ENCODE measurements at places on chromosomes 3 and 15.

- no peak for DNase-seq
These were observed 25.7 kb upstream of the GALNT15 start for GRCh38 chr3:16148783-16149182.

- no peak for DNase-seq
These were observed 96.1 kb downstream of the RSRC1 start for GRCh38 chr3:158205994-158206393.

GRCh38 chr15:29034151-29034550 is 148.4 kb downstream of the APBA2 start:
- DNase-seq, result no peak

DNA sequence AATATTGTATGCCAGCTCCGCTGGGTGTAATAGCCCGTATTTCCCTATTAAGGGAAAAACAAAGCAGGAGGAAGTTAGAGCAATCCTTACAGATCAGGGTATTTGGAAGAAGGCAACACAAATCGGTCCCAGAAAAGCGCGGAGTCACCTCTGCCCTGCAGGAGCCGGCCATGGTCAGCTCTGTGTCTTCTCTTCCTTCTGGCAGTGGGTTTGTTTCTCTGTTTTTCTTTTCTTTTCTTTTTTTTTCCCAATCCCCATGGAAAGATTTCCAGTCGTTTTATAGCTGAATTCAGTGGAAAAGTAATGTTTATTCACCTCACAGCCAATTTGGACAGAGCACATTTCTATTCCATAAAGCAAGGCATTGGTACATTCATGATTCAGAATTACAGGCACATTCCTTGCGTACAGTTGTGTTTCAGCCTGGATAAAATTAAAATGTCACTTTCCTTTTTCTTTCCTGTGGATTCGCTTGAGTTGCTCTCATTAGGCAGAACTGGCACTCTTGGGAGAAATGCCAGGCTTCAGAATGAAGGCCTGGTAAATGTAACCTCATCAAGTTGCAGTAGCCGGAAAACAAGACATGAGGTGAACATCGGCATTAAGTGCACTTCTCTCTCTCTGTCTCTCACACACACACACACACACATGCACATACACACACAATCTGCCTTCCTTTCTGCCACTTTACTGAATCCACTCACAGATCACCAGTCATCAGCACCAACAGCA is 204.5 kb upstream of the UBE2E1 start:
- DNase-seq, result no peak

- no peak for DNase-seq
These were observed 109.8 kb downstream of the XRN1 start for GRCh38 chr3:142337994-142338393.

GRCh38 chr3:171807806-171808205 is 2.5 kb downstream of the PLD1 start:
- DNase-seq, result no peak

- DNase-seq, result no peak
These were observed 11.5 kb downstream of the HEMK1 start for GRCh38 chr3:50580683-50581458.

DNA sequence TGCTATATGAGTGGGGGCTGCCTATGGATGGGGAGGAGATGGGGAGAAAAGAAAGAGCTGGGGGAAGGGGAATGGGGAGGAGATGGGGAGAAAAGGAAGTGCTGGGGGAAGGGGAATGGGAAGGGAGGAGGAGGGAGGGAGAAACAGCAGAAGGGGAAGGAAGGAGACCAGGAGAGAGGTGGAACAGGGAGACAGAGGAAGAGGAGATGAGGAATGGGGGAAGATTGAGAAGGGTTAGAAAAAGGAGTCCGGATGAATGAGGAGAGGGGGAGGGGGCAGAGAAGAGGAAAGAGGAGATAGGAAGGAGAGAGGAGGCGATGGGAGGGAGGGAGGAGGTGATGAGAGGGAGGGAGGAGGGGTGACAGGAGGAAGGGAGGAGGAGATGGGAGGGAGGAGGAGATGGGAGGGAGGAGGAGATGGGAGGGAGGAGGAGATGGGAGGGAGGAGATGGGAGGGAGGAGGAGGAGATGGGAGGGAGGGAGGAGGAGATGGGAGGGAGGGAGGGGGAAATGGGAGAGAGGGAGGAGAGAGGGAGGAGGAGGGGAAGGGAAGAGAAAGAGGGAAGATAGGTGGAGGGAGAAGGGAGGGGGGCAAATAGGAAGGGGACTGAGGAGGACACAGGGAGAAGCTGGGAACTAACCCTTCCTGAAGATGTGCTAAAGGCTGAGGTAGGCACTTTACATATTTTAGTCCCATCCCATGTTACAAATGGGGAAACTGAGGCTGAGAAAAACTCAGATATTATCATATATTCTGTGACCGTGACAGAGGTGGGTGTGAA is 6.6 kb upstream of the BCL2L10 start:
- no peak for DNase-seq

DNA sequence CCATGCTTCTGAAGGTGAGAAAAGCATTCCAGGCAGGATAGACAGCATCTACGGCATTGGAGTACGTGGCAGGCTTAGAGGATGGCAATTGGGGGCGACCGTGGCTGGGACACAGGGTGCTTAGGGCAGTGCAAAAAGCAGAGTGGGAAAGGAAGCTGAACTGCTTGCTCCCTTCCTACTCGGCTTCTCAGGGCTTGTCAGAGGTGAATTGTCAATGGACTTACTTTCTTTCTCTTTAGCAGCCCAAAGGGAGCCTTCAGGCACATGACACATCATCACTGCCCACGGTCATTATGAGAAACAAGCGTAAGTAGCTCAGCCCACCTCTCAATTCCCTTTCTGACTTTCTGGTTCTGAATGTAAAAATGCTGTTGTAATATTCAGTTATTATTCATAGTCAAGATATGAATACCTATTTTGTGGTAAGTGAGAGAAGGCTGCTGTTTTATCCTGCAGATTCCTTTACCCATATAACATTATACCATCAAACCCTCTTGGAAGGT is 84.3 kb downstream of the KLHL25 start:
- DNase-seq, result no peak

- no peak for DNase-seq
These were observed 1.1 kb upstream of the GPR62 start for GRCh38 chr3:51954105-51954504.

GRCh38 chr15:40358471-40359353 is 693 bp downstream of the DISP2 start:
- DNase-seq, result peak; percentile 18

DNA sequence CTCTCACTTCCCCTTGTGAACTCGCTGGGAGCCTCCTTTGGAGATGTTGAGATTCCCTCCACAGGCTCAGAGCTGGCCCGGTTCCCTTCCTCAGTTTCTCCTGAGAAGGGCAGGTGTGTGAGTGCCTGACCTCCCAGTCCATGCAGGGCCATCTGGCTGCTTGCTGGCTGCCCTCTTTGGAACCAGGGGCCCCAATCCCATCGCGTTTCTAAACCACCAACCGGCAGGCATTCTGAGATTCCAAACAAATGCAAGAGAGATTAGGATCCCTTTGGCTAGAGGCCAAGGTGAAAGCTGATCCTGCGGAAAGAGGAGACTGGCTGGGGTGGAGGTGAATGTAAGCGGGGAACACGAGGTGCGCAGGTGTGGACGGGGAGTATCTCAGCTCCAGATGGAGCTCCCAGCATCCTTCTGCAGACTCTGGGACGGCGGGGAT is 2.9 kb upstream of the PRRT3 start:
- DNase-seq, result no peak

DNA sequence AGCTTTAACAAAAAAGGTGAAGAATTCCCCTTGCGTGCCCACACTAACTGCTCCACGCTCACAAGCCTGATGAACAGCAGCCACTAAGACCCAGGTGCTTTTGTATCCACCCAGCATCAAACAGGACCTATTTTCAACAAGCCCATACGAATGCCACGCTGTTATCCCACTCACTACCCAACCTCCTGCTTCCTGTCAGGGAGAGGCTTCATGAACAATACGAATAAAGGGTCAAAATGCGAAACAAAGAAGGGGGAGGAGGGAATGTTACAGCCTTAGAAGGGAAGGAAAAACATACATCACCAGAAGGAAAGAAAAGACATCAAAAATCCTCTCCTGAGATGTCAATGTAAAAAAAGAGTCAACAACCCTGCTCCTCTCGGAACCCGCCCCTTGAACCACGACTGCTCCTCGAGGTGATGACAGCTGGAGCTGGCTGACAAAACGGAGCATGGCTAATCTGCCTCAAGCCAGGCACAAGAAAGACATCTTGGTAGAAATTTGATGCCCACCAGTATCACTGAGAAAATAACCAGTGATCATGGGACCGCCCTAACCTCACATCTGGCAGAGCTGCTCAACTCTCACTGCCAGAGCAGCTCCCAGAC is 9.7 kb downstream of the ERC2 start:
- DNase-seq, result no peak

GRCh38 chr3:37824954-37825328 is 36.7 kb upstream of the CTDSPL start:
- DNase-seq, result no peak

DNA sequence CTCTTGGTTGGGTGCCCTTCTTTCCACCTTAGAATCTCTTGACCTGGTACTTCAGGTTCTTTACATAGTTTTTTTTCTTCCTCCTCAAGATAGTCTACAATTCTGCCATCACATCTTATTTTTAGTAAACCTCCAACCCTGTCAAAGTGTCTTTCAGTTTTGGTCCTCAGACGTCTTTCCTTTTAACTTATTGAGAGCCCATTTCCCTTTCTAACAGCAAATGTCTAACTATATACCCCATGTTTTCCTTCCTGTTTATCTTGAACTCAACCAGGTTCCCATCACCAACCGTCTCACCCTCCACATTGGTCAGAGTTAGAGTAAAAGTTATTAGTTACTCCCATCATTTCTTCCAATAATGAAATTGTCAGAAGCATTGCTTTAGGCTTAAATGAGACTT is 10.4 kb downstream of the KBTBD12 start:
- no peak for DNase-seq

DNA sequence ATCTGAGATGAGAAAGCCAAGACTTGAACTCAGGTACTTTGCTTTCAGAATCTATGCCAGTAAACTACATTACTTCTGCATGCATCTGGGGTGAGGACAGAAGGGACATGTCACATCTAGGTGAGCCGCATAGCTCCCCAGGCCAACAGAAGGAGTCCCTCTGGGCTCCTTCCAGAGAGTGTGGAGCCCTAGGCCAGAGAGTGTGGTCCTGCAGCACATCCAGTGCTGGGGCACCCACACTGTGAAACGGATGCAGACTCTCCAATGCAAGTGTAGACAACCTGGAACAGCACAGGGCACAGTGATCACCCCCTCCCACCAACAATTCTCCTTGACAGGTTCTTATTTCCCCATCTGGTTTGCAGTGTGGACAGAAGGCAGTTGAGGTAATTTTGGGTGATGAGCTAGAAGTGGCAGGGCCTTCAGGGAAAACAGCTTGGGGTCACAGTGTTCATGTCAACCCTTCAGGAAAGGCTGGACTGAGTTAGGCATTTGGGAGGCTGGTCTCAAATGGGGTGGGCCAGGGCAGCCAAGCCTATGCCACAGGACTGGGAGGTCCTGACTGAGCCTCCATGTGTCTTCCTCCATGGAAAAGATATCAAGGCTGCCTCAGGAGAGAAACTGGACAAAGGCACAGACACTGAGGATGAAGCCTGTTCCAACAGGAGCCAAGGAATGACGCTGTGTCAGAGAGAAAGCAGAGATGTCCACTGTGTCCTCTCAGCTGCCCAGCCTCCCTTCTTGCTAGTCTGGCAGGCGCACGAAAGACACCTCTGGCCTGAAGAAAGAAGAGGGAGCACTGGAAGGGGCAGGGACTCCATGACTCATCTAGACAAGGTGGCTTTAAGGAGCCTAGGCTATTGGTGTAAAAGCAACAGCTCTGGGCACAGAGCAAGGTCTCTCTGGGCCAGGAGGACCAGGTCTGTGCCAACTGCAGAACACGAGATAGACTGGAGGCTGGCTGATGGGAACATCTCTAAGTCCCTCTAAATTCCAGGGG is 1.7 kb downstream of the PLCD1 start:
- no peak for DNase-seq

DNA sequence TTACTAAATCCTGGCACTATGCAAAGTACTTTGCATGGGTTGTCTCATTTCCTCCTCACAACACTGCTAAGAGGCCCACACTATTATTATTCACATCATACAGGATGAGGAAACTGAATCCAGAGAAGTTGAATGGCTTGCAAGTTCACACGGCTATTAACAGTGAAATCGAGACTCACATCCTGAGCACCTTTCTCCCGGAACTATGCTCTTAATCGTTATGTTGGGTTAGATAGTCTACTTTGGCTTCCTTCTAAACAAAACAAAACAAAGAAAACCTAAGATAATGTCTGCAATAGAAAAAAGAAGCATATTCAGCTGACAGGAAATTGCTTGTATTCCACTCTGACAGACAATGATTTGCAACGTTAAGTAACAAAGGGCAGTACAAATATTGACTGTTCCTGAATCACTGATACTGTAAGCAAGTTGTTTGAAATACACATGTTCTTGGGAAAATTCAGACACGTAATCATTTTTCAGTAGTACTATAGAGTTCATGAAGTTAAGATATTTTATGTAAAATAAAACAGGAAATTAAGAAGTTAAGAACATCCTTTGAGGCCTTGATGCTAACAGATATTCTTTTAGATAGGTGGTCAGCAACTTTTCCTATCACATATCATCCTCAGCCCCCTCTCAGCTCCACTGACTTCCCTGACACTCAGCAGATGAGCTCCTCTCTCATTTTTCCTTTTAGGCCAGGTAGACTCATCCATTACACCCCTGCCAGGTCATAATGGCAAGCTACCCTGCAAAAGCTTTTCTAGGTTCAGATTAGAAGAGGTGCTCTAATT is 40.7 kb downstream of the C2CD4B start:
- DNase-seq, result no peak

DNA sequence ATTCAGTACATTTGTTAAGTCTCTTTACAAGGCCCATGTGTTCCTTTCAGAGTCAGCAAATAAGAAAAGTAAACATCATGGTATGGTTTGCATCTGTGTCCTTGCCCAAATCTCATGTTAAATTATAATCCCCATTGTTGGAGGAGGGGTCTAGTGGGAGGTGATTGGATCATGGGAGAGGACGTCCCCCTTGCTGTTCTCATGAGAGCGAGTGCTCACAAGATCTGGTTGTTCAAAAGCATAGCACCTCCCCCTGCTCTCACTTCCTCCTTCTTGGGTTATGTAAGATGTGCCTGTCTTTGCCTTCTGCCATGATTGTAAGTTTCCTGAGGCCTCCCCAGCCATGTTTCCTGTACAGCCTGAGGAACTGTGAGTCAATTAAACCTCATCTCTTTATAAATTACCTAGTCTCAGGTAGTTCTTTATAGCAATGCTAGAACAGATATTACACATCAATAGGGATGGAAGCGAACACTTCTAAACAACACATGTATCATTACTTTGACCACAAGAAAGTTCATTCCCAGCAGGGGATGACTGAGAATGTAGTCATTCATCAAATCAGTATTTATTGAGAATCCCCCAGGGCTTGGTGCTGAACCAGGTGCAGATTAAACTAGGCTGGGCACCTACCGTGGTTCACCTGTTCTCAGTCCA is 4.1 kb downstream of the EFCAB12 start:
- DNase-seq, result no peak

DNA sequence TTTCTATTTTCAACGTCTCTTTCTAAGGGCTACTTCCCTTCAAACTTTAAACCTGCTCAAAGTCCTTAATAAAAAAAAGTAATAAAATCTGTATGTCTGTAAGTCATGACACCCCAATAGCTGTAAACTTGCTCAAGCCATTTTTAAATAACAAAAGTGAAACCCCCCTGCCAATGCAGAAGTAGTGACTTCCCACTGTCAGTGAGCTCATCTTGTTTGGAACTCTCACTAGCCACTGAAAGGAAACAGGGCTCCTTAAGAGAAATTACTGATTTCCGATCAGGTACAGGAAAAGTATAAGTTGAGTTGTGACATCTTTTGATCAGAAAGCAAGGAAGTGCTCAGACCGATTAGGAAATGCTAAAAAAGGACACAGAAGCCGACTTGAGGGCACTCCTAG is 27.6 kb upstream of the GPR171 start:
- no peak for DNase-seq

Measured in activated CD4-positive, alpha-beta T cell treated with anti-CD3 and anti-CD28 coated beads, Interleukin-2, amount 50 U/mL, for 48 hours (primary cell).